Kidney (tissue), 22 donors: ENCODE measurements at places on chromosomes 4 and X. TPM values are rescaled to one million over a fixed set of nuclear protein-coding genes. Genes with fewer than 3 reads are reported as not detected.

- no peak overlapping the region for H3K4me3 ChIP-seq
- no peaks in the 10 kb centered on the region for H3K36me3 ChIP-seq
- no peaks in the 10 kb centered on the region for H3K27me3 ChIP-seq
- no peak for DNase-seq
These were observed 40.9 kb downstream of the CPEB2 start for GRCh38 chr4:15043226-15043625.

- H3K27me3 ChIP-seq: no peaks in the 10 kb centered on the region
- H3K4me3 ChIP-seq: no peak overlapping the region
- H3K4me1 ChIP-seq: no peaks in the 10 kb centered on the region
- H3K36me3 ChIP-seq: no peaks in the 10 kb centered on the region
- DNase-seq: no peak
These were observed 253.8 kb downstream of the QDPR start for GRCh38 chr4:17258106-17258505.

GRCh38 chr4:1411436-1412375 is 5.5 kb upstream of the NKX1-1 start:
- no peaks in the 10 kb centered on the region for H3K4me1 ChIP-seq
- H3K36me3 ChIP-seq: no peaks in the 10 kb centered on the region
- no peak overlapping the region for H3K27ac ChIP-seq
- no peak overlapping the region for H3K4me3 ChIP-seq
- DNase-seq: no peak

GRCh38 chr4:175071123-175071522 is 153.0 kb downstream of the ADAM29 start:
- H3K27ac ChIP-seq: no peak overlapping the region
- no peaks in the 10 kb centered on the region for H3K36me3 ChIP-seq
- DNase-seq: no peak
- H3K27me3 ChIP-seq: no peaks in the 10 kb centered on the region
- H3K4me1 ChIP-seq: no peaks in the 10 kb centered on the region

- no peaks in the 10 kb centered on the region for H3K27me3 ChIP-seq
- no peaks in the 10 kb centered on the region for H3K36me3 ChIP-seq
- DNase-seq: no peak
- no peak overlapping the region for H3K27ac ChIP-seq
- no peak overlapping the region for H3K4me3 ChIP-seq
These were observed 30.4 kb downstream of the DDX60L start for GRCh38 chr4:168449719-168450452.

ZGRF1 gene
- total RNA-seq: 3.6 TPM

ZXDB gene
- total RNA-seq: 9.4 TPM

SCOC gene
- total RNA-seq: 74.1 TPM

GRCh38 chrX:19513383-19513782 is 1.9 kb downstream of the MAP3K15 start:
- peak; percentile 12 for DNase-seq
- peak overlapping the region; percentile 72 for H3K27ac ChIP-seq
- H3K4me1 ChIP-seq: no peaks in the 10 kb centered on the region

KCNIP4 gene
- 43.9 TPM for total RNA-seq

UCHL1 gene
- 35.8 TPM for total RNA-seq

GRCh38 chr4:183322326-183322725 is at the start of gene CLDN24:
TSS of gene CLDN24 (minus strand) at chr4:183322426. CDS start at chr4:183322426, 0 bp downstream.
- no peak within 1 kb of the TSS for H3K4me3 ChIP-seq
- H3K27me3 ChIP-seq: no peaks in the 10 kb centered on the region
- H3K36me3 ChIP-seq: no peaks in the 10 kb centered on the region
- no peaks in the 10 kb centered on the region for H3K4me1 ChIP-seq
- no peak within 1 kb of the TSS for H3K27ac ChIP-seq

WDR45 gene
- 67.4 TPM for total RNA-seq

- DNase-seq: no peak
- no peaks in the 10 kb centered on the region for H3K27me3 ChIP-seq
- no peaks in the 10 kb centered on the region for H3K36me3 ChIP-seq
- H3K4me1 ChIP-seq: no peaks in the 10 kb centered on the region
These were observed 69.4 kb upstream of the AGA start for GRCh38 chr4:177511611-177512010.

DNA sequence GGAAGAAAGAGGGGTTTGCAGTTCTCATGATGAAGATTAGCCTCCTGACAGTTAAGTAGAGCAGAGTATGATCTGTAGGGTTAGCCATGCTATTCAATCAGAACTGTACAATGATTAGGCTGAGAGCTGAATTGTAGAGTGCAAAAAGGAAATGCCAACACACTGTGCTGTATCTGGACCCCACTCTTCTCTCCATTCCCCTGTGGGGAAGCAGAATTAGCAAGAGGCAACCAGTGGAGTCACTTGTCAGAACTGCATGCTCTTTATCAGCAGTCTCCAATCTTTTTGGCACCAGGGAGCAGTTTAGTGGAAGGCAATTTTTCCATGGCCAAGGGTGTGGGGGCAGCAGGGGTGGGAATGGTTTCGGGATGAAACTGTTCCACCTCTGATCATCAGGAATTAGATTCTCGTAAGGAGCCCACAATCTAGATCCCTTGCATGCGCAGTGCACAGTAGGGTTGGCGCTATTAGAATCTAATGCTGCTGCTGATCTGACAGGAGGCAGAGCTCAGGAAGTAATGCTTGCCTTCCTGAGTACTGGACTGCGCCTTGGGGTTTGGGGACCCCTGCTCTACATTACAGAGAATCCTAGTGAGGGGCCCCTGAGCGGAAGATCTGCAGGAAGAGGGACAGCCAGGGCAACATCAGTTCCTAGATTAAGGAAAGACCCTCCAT is 19.4 kb downstream of the TBC1D9 start:
- no peaks in the 10 kb centered on the region for H3K27me3 ChIP-seq
- no peaks in the 10 kb centered on the region for H3K4me1 ChIP-seq
- no peak overlapping the region for H3K4me3 ChIP-seq
- H3K36me3 ChIP-seq: no peaks in the 10 kb centered on the region
- no peak overlapping the region for H3K27ac ChIP-seq

DNA sequence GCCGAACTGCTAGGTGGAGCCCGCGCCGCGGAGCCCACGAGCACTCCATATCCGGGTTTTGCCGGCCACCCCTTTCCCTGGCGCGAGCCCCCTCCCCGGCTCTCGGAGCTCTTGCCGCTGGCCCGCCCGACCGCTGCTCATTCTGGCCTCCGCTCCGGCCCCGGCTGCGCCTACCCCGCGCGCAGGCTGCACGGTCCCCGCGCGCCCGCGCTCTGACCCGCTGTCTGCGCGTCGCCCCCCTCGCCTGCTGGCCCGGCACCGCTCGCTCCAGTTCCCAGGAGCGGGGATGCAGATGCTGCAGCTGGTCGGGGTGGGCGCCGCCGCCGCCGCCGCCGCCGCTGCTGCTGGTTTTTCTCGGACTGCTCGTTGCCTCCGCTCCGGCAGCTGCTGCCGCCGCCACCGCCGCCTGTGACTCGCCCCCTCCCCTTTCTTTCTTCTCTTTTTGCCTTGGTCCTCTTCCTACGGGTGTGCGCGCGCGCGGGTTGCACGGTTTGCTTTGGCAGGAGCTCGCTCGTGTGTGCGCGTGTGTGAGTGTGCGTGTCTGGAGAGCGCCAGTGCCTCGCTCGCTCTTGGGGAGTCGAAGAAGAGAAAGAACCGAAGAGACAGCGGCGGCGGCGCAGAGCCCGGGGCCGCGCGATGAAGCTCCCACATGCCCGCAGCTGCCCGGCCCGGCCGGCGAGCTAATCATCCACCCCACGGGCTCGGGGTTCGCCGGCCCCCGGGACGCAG is at the start of gene ADGRL3:
Gene ADGRL3, plus strand, starts transcription at position 140 of the 729 bp plus-strand sequence.
- H3K27me3 ChIP-seq: no peaks in the 10 kb centered on the region
- peak; percentile 92 for DNase-seq
- no peaks in the 10 kb centered on the region for H3K36me3 ChIP-seq
- H3K4me3 ChIP-seq: peak within 1 kb of the TSS; percentile 54
- no peaks in the 10 kb centered on the region for H3K4me1 ChIP-seq

FAM9B gene
- not detected for total RNA-seq
